ENCODE measurements at places on chromosomes 12 and 14.

DNA sequence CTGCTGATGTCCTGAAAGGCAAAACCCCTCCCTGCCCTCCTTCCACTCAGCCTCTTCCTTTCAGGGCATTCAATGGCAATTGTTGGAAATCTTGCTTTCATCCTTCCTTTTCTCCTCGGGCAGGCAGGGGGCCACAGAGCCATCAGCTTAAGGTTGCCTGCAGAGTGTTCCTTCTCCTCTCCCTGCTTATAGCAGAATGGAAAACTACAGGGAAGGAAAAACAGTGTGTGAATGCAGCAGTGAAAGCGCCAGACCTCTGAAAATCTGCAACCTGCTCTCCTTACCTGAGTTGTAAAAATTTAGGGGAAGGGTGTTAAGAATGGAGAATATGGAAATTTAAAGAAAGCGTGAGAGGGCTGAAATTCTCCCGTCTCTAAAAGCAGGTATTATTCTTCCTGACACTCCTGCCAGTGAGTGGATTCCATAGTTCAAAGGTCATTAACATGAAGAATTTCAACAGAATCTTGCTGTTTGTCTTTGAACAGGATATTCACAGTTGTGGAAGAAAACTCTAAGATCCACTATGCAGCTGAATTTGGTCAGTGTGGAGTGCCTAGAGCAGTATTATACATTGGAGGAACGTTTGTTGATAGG is 348.8 kb downstream of the KCNH5 start:
- DNase-seq: no peak

DNA sequence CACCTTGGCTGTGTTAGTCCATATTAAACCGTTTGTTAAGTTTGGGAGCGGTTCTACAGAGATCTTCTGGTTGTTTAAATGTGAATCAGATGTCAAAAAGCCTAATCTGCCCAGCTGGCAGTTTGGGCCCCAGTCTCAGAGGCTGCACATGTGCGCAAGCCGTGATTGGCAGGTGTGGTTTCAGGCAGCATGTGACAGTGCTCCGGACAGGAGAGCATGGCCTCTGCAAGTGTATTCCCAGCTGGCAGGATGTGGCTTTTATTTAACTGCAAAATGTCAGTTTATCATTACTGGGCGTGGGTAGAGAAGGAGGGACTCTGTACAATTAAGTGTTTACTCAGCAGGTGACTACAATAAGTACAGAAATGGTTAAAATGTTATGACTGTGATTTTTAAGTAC is 77.5 kb downstream of the PELI2 start:
- DNase-seq: no peak

DNA sequence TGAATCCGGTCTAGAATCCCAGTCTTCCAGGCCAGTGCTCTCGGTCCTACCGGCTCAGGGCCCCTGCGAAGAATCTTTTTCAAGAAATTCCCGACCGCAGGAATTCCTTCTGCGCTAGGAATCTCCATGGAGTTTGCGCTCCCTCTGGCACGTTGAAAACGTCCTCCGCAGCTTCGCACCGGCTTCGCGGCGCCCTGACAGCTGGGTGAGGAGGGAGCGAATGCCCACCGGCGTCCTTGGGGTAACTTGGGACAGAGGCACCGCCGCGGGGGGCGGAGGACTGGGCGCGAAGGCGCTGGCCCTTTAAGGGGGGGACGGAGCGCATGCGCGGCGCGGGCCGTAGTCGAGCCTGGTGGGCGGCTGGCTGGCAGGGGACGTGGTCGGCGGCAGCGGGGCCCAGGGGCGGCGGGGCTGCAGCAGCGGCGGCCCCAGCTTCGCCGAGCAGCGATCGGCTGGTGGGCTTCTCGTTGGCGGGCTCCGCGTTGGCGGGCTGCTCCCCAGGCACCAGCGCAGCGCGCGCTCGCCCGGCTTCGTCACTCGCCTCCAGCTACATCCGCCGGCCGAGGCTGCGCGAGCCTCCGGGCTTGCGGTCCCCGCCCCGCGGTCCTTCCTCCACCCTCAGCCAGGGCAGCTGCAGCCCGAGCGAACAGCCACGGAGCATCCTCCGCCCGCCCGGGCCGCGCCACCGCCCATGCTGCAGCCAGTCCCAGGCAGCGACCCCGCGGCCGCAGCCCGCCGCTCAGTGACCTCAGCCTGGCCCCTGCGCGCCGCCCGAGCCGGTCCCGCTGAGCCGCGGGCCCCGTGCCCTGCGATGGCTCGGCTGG is at the start of gene VASH1:
VASH1 (plus strand) TSS at position 333 of the 824 bp plus-strand sequence. CDS start 1,354 bp downstream, outside the sequence.
- peak; percentile 48 for DNase-seq

GRCh38 chr12:70271025-70271424 is 27.8 kb downstream of the CNOT2 start:
- DNase-seq: no peak

DNA sequence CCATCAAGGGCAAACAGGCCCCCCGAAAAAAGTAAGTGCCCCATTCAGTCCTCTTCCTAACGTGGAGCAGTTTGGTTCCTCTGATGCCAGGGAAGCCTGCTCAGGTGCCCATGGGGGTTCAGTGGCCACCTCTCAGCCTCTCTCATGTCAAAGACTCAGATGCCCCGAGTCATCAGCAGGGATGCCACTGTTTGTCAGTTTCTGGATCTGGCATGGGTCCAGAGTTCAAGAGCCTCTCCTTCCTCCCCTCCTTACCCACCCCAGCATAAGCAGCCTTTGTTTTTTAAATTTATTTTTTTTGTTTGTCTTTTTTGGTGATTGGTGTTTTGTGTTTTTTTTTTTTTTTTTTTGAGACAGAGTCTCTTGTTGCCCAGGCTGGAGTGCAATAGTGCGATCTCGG is 11.3 kb downstream of the KMT5A start:
- no peak for DNase-seq

- peak; percentile 37 for DNase-seq
Measured at GRCh38 chr12:104643819-104644669, 187.3 kb downstream of the CHST11 start.

DNA sequence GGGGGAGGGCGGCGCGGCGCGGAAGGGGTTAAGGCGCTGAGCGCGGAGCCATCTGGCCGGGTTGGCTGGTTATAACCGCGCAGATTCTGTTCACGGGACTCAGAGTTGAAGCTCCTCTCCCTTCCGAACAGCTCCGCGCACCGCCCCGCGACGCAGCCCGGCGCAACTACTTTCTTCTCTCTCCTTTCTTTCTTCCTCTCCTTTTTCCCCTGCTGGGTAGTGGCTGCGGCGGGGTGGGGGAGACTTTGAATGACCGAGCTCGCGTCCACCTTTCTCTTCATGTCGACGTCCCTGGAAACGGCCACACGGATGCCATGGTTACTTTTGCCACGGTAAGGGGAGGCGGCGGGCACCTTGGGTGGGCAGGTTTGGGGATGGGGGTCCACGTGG is at the start of gene NTF3:
NTF3 (plus strand) TSS at position 98 of the 390 bp plus-strand sequence; CDS start at position 315, 217 bp downstream.
- no peak for DNase-seq

- DNase-seq: no peak
Measured at GRCh38 chr14:56088941-56089340, 29.3 kb upstream of the PELI2 start.

DNA sequence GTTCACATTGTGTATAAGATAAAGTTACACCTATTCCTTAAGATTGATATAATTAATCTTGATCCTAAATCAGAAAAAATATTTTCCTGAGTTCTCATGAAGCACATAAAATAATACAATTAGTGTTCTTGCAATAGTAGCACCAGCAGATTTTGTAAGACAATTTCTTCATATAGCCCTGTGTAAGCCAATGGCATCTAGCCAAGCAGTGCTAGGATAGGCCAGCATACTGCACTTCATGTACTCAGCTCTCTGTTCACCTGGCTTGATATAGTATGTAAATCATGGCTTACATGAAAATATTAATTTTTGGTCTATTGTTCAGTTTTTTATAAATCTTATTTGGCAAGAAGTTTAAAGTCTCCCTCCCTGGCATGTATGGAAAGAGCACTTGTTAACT is 1.9 kb downstream of the KLRF2 start:
- no peak for DNase-seq

DNA sequence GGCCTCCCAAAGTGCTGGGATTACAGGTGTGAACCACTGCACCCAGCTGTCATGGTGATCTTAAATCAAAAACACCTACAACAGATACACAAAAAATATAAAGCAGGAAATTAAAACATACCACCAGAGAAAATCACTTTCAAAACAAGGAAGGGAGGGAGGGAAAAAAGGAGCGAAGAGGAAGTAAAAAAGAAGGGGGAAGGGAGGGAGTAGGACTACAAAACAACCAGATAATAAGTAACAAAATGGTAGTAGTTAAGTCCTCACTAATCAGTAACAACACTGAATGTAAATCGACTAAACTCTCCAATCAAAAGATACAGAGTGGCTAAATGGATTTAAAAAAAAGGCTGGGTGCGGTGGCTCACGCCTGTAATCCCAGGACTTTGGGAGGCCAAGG is 89.0 kb downstream of the SH2B3 start:
- DNase-seq: no peak

GRCh38 chr12:96907671-96908422 is 790 bp downstream of the NEDD1 start:
- peak; percentile 15 for DNase-seq

- no peak for DNase-seq
Measured at GRCh38 chr14:85873006-85873405, 343.1 kb downstream of the FLRT2 start.

- DNase-seq: no peak
Measured at GRCh38 chr14:89296281-89296745, 120.7 kb downstream of the FOXN3 start.

DNA sequence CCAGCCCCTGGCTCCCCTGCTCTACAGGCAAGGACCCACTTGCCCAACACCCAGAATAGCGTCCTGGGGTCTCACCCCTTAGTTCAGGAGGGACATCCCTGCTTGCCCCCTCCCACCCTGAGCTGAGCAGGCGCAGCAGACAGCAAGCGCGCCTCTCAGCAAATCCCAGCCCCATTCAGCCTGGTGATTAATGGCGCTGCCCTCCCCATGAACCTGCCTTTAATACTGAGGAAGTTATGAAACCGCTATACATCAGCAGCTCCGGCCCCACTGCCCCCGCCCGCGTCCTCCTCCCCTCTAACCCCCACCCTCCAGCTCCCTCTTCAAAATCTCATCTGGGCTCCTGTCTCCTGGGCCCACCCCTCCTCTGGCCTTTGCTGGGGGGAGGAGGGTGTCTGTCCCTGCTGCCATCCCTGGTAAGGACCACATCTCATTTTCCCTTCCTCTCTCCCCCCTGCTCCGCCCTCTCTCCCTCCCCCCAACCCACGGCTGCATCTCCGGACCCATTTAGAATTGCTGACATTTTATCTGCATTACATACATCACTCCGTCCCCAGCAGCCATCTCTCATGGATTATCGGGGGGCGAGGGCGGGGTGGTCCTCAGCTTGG is 7.1 kb upstream of the SMUG1 start:
- no peak for DNase-seq

Measured in pancreas (tissue), 10 donors.